ENCODE measurements at places on chromosomes 3 and 15.

GRCh38 chr15:51706291-51706690, 25.0 kb downstream of the SCG3 start:
- DNase-seq = no peak

- DNase-seq = no peak
Observed at GRCh38 chr3:23501201-23501802, 298.2 kb downstream of the UBE2E2 start.

DNA sequence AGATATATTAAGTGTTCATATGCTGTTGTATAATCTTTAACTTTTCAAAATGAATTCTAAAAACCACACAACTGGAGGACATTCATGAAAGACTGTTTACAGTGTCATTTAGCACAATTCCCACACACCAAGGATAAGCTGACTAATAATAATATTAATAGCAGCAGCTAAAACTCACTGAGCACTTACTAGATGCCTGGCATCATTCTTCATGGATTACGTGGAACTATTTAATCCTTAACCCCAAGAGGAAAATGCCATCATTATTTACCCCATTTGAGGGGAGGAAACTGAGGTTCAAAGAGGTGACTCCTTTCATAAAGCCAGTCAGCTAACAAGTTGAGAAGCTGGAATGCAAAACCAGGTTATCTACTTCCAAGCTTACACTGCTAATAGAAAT, 77.0 kb downstream of the TMEM108 start:
- no peak for DNase-seq

DNA sequence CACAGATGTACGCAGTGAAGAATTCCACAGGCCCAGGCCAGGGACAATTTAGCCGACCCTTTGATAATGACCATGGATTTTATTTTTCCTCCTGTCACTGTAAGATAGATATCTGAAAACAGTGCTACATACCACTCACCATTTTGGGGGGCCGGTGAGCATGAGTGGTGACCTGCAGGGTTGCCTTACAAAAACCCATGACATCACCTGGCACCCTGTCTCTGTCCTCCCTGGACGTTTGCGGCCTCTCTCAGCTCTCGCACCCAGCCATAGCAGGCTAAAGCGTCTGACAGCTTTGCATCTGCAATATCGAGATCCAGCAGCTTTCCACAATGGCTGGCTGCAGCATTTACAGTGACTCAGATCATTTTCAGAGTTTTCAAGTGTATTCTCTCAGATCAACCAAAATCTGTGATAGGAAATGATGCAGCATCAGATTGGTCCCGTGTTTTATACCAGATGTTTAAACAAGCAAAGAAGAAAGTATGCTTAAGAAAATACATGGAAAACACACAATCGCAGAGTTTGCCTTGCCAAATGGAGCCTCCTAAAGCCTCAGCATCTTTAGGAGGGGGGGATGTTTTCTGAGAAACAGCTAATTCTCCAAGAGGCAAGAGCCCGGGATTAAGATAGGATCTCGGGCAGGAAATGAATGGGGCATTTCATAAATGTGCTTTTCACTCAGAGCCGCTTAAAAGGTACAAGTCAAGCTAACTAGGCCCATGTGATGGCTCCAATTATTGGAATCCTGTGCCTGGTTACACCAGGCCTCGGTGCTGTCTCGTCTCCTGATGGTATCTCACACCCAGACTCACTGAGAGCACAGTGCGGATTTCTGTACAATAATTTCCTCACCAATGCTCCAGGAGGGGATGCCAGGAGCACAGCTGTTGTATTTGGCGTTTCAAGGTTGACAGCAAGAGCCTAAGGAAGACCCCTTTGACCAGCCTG, 257.3 kb downstream of the XXYLT1 start:
- no peak for DNase-seq

DNA sequence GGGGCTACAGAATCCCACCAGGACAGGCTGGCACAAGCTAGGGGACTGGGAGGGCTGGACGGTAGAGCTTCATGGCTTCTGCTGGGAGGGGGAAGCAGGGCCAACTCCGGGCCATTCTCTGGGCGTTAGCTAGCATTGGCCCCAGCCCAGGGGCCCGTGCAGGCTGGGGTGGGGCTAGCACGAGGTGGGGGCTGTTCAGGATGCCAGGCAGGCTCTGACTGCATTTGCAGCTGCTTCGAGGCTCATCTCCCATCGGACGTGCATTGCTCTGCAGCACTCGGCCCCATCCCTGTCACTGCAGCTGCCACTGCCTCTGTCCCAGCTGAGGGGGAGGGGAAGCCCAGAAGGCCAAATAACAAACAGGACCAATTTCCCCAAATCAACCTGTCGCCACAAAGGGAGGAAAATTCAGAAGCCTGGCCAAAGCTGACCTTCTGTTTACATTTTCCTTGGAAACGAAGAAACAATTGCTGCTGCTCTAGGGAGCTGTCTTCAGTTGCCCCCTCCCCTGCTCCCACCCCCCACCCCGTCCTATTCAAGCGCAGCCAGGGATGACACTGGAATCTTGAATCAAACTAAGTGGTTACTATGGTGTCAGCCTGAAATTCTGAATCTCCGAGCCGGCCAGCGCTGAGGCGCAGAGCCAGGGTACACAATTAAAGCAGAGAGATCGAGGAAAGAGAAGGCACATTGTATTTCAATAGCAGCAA, 138.8 kb upstream of the PRR20G start:
- no peak for DNase-seq

GRCh38 chr15:90881181-90881977, 2.9 kb upstream of the FES start:
- no peak for DNase-seq

DNA sequence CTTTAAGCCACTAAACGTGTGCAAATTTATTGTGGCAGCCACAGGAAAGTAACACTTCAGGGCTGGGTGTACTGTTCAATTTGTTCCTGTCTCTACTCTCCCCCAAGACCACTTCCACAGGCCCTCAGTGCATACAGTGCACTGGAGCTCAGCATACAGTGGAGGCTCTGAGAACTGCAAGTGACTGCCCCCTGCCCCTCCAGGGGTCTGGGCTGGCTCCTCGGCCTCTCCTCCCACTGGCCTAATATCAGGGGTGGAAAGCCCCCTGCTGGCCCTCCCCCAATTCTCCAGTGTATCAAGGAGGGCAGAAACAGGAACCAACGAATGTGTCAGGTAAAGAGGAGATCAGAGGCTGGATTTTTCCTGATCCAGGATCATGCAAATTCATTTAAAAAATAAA, 19.9 kb upstream of the HEG1 start:
- no peak for DNase-seq

DNA sequence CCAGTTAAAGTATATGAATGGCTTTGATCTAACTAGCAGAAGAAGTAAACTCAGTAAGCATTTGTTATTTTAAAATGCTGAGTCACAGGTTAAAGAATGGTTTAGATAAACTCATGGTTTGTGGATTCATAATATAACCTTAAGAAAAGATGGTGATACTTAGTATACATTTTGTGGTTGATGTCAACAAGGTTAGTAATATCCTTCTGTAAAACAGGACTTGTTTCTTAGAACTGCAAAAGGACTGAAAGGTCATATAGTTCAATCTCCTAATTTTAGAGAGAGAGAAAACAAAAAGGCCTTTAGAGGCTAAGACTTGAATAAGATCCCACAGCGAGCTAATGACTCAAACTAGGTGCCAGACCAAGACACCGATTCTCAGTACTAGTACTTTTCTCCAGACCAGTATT, 50.0 kb downstream of the STRIT1 start:
- no peak for DNase-seq

DNA sequence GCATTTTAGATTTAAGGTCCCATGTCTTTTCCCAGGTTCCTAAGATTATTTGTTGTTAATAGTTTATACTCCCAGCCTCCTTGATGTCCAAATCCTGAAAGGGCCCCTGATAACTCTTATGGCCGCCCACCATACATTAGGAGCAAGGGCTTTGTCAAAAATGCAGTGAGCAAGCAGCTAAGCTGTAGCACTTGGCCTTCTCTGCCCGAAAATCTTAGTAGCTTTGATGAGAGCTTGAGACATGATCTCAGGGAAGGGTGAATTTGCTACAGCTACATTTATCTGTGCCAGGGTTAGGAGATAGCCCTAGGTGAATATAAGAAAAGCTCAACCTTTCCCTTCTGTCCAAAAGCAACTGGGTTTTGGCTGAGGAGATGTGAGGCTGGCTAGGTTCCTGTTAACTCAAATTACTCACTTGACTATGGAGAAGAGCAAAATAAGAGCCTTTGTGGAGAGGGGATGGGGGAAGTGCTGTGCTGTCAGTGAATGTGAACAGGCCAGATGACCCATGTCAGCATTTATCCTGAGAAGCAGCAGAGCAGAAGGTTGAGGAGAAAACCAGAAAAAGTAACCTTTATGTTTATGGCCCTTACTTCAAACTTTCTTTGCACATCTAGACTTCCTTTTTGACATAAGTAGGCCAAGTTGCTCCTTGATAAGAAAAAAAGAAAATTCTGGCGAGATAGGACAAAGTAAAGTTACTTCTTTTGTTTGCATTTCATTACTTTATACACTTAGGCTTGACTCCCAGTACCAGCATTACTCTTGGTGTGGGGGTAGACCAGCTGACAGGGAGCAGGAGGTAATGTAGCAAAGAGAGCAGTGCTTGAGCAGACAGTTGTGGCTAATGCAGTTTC, 21.1 kb downstream of the MAPK6 start:
- DNase-seq = no peak

- no peak for DNase-seq
Observed at GRCh38 chr3:81936817-81937216, 175.4 kb upstream of the GBE1 start.

All from SW 1271 (cell line).